Left renal cortex interstitium (tissue), 4 donors: ENCODE measurements at places on chromosomes 5 and 9. TPM values are rescaled to one million over a fixed set of nuclear protein-coding genes. Genes with fewer than 3 reads are reported as not detected.

- DNase-seq = no peak
Observed at GRCh38 chr9:4820168-4820567, 27.4 kb downstream of the RCL1 start.

DNA sequence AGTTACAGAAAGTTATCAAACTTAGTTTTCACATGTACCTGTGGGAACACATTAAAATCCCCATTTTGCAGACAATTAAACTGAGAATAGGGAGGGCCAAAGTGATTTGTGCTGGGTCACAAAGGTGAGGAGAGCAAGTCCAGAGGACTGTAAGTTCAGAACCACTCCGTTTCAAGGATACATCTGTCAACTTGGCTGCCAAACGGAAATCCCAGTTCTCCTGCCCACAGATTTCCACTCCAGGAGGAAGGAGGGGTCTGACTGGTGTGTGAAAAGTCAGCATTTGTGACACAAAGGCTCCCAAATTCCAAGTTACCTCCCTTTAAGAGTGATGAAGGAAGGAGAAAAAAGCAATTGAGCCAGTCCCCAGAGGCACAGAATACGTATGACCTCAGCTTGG lies 42.3 kb downstream of the PRELID2 start:
- no peak for DNase-seq

DNA sequence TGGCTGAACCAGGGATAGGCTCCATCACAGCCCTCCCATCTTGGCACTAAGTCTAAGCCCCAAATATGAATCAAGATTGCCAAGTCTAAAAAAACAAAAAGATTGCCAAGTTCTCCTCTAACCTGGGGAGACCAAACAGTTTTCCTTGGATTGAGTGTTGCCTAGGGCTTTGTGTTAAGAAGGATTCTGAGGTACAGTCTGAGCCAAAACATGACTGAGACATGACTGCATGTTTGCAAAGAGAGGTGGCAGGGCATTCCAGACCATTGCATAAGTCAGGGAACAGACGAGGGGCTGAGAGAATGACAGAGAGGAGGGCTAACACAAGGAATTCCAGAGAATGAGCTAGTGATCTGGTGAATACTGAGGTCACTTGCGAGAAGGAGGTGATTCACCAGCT lies 11.4 kb downstream of the LAMC3 start:
- DNase-seq = no peak

GRCh38 chr9:119255116-119255515 lies 114.1 kb downstream of the BRINP1 start:
- no peak for DNase-seq

- DNase-seq = no peak
Observed at GRCh38 chr9:4690144-4690543, 10.8 kb downstream of the CDC37L1 start.

GRCh38 chr5:181207214-181207959 lies 2.4 kb upstream of the TRIM7 start:
- no peak for DNase-seq

- peak; percentile 75 for DNase-seq
Observed at GRCh38 chr9:12774861-12775678, at the start of gene LURAP1L. Gene LURAP1L (plus strand): TSS chr9:12775020. CDS start chr9:12775716, 696 bp downstream.

- no peak for DNase-seq
Observed at GRCh38 chr9:33139421-33140228, 27.5 kb downstream of the B4GALT1 start.

The PCDHB7 gene
- 5.4 TPM for polyA plus RNA-seq

The JAKMIP2 gene
- 3.5 TPM for polyA plus RNA-seq

The AQP3 gene
- 48.7 TPM for polyA plus RNA-seq
